ENCODE measurements at places on chromosomes 16 and 17.
A peak's percentile ranks its signal among the peaks of the same experiment; 100 is the strongest.

DNA sequence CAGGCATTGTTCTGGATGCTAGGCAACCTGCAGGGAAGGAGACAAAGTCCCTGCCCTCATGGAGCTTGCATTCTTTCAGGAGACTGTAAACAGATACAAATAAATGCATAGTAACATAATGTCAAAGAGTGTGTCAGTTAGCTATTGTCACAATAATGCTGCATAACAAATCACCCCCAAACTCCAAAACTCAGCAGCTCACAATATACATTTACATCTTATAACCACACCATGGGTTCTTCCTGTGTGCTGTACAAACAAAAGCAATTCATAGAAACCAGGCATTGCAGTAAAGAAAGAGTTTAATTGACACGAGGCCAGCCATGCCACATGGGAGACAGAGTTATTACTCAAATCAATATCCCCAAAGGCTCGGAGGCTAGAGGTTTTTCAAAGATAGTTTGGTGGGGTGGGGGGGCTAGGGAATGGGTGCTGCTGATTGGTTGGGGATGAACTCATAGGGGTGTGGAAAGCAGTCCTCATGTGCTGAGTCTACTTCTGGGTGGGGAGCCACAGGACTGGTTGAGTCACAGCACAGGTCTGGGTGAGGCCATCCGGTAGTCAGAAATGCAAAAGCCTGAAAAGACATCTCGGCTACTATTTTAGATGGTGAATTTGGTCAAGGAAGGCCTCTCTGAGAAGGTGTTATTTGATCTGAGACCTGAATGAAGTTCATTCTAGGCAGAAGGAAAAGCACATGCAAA lies 79.0 kb downstream of the GPRC5B start:
- no peak for DNase-seq

DNA sequence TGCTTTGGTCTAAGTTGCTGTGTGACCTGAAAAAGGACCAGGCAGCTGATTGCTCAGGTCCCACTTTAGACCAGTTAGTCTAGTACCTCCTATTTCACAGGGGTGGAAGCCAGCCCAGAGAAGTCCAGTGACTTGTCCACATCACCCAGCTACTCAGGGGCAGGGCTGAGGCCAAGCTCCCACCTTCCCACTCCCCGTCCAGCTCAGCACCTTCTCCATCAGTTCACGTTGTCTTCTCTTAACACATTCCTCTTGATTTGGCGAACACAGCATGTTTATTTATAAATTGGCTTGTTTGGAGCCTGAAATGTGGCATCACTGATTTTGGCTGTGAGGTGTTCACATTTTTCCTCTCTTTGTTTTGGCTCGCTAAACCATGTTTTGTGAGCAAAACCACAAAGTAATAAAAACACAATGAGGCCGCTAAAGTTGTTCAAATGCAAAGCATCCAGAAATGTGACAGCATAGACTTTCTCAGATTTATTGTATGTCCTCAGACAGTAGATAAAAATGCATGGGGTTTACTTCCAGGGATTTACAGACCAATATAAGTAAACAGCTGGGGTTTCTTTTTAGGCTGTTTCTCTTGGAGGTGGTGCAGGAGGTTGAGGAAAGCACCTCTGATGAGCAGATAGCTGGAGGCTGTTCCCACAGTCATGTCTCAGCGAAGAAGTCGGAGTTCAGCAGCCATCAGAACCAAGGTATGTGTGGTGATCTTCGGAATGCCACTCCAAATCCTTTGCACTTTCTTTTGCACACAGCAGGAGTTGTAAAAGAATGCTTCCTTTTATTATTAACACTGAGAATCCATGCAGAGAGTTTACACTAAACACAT lies 88.4 kb downstream of the PLXDC1 start:
- DNase-seq, result no peak

GRCh38 chr17:31525801-31526549 lies 134.5 kb downstream of the RAB11FIP4 start:
- DNase-seq, result no peak

DNA sequence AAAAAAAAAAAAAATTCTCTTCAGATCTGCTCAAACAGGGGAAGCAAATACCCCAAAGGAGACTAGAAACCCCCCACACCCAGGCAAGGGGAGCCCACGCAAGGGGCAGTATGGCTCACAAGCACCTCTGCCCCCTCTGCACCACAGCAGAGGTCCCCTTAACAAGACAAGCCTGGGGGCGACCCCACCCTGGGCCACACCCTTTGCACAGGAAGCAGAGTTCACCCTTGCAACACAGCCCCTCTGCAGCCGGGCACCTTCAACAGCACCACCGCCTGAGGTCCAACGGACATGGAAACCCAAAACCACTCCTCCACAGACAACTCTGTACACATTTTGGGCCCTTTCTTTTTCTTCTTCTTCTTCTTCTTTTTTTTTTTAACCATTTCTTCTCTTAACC lies 12.8 kb downstream of the AXIN1 start:
- DNase-seq, result no peak

- no peak for DNase-seq
These were observed 68.7 kb downstream of the ARSG start for GRCh38 chr17:68359791-68360535.

- DNase-seq, result no peak
These were observed 2.1 kb downstream of the FOXN1 start for GRCh38 chr17:28508211-28508724.

- no peak for DNase-seq
These were observed 11.6 kb upstream of the GOSR2 start for GRCh38 chr17:46911311-46911710.

- peak; percentile 63 for DNase-seq
These were observed 12.5 kb upstream of the RHBDL3 start for GRCh38 chr17:32253117-32253611.

- DNase-seq, result peak; percentile 29
These were observed 11.0 kb downstream of the DNASE1 start for GRCh38 chr16:3665508-3665907.

GRCh38 chr16:84795329-84796053 lies 24.3 kb upstream of the CRISPLD2 start:
- no peak for DNase-seq

GRCh38 chr17:77697480-77698400 lies 260.8 kb upstream of the TNRC6C start:
- DNase-seq, result no peak
